Effector CD4-positive, alpha-beta T cell (primary cell): ENCODE measurements at places on chromosomes 1 and 21.

DNA sequence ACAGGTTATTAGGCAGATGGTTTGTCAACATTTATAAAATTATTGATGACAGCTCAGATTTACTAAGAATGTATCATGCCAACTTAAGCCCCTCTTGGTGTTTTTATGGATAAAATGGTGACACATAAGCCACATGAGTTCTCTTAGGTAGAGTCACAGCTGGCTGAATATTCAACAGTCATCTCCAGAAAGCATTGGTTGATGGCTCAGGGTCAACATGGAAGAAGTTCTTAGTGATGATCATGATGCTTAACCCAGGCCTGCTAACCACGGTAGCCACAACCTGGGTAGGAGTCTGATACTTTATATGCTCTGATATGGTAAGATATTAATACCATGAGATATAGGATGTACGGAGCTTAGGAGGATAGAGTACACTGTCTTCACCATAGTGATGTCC, 46.4 kb upstream of the SIPA1L2 start:
- no peak for DNase-seq

DNA sequence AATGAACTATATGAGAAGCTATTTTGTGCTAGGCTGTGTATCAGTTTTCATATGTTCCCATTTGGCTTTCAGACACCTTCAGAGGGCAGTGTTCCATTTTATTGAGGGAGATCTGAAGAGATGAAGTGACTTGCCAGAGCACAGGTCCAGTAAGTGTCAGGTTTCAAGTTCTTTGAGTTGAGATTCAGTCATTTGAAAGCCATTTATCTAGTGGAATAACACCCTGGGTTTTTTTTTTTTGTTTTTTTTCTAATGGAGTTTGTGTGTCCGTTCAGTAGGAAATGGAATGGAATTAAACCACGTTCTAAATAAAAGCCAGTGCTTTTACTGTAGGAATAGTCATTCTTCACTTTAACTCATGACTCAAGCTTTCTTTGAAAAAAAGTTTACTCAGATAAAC, 652.9 kb upstream of the USP24 start:
- DNase-seq = no peak

DNA sequence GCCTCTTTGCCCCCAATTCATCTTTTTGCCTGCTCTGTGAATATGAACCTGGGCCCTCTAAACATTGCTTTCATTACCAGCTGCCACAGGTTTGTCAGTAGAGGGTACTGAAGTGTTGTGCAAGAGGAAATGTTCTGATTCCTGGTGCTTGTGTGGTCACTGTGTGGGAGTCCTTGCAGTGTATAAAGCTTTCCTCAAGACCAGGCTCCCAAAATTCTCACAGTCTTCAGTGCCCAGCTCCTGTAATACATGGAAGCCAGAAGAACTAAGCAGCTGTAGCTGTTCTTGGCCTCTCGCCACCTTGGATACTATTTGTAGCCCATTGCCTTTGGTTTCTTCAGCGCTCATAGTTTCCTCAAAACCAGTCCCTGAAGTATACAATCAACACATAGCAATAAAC, 1046.2 kb downstream of the BRINP3 start:
- DNase-seq = no peak

GRCh38 chr1:160400223-160400645, at the start of gene VANGL2:
TSS of gene VANGL2 (plus strand) at chr1:160400564. CDS start at chr1:160415838, 15,274 bp downstream.
- no peak for DNase-seq

DNA sequence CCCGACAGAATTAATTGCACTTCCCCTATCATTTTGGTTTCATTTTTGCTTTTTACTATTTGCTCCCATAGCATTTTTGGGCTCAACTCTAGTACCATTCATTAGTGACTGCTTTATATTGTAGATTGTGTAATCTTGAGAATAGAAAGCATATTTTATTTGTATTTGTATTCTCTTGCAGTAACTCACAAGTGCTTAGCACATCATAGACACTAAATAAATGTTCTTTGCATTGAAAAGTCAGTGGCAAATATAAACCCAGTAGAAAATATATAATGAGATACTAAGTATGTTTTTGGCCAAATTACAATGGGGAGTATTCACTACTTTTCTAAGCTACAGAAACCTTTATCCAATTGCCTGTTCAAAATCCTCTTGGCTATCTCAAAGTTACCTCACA, 359.7 kb upstream of the CAMK1G start:
- DNase-seq = no peak

GRCh38 chr1:183023601-183024316, 539 bp downstream of the LAMC1 start:
- no peak for DNase-seq

- no peak for DNase-seq
These were observed 671 bp downstream of the HNRNPU start for GRCh38 chr1:244863491-244864252.

DNA sequence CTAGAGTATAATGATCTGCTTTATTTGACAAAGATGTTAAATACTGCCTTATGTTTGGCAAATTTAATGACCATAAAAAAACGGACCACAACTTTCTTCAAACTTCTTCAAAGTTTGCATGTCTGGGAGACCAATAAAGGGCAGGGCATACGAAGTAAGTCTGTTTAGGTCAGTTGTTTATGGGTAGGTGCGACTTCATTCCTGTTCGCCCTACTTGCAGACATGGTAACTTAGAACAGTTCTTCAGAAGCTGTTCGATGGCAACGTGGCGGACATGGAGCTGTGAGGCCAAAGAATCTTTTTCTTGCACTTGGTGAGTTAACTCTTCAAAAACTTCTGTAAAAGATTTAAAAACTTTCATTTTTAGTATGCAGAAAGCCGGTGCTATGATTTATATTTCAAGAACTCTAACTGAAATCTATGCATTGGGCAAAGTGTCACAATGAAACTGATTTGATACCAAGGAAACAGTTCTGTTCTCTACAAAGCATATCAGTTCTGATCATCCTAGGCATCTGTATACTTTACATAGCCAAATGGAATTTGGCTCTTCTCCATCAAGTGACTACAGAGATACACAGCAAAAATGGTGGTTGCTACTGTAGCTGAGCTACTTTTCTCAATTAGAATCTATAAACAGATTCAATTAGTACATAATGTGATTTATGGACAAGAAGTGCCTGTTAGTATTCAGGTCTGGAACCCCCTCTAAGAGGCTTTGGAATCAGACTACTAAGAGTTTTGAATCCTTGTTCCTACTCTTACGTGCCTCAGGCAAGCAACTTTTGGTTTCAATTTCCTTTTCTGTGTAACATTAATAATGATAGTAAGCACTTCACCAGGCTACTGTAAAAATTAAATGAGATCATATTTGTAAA, 25.7 kb downstream of the C21orf91 start:
- no peak for DNase-seq

- DNase-seq = no peak
These were observed at the start of gene ARHGEF19 for GRCh38 chr1:16212251-16212961. TSS of gene ARHGEF19 (minus strand) at chr1:16212652. CDS start at chr1:16209054, 3,598 bp downstream.

GRCh38 chr1:60904099-60904851, 178.1 kb upstream of the NFIA start:
- no peak for DNase-seq

DNA sequence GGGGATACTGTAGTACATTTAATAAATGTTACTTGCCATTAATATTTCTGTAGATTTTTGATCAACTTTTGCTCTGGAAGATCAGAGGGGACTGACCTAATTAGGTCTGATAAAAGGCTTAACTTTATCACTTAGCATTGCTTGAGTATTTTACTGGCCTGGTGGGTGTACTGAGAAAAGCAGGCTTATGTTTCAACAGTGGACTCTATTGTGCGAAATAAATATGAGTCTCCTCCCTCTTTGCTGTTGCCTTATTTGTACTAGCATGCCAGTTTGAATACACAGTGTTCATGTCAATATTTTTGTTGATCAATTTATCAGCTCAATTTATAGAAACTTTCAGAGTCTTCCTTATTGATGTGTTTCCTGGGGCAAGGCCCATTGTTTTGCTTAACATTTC, 49.1 kb downstream of the EBNA1BP2 start:
- no peak for DNase-seq

DNA sequence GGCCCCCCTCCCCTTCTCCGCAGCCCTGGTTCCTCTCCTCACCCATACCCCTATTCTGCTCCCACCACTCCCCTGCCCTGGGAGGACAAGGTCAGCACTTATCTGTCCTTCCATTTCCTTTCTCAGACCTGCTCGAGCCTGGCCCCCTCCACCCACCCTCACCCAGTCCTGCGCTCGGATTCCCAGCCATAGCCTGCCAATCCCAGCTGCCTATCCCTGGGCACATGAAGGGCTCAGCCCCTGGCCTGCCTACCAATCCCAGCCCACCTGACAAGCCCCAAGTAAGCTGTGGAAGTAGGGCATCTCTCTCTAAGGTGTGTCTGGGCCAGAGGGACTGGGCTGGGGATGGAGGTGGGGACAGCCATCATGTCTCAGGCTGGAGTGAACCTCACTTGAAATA, 5.4 kb downstream of the BLACAT1 start:
- DNase-seq = no peak

GRCh38 chr1:30599721-30600120, 123.7 kb downstream of the MATN1 start:
- no peak for DNase-seq

GRCh38 chr1:1703796-1704195, 11.2 kb upstream of the SLC35E2B start:
- DNase-seq = no peak

DNA sequence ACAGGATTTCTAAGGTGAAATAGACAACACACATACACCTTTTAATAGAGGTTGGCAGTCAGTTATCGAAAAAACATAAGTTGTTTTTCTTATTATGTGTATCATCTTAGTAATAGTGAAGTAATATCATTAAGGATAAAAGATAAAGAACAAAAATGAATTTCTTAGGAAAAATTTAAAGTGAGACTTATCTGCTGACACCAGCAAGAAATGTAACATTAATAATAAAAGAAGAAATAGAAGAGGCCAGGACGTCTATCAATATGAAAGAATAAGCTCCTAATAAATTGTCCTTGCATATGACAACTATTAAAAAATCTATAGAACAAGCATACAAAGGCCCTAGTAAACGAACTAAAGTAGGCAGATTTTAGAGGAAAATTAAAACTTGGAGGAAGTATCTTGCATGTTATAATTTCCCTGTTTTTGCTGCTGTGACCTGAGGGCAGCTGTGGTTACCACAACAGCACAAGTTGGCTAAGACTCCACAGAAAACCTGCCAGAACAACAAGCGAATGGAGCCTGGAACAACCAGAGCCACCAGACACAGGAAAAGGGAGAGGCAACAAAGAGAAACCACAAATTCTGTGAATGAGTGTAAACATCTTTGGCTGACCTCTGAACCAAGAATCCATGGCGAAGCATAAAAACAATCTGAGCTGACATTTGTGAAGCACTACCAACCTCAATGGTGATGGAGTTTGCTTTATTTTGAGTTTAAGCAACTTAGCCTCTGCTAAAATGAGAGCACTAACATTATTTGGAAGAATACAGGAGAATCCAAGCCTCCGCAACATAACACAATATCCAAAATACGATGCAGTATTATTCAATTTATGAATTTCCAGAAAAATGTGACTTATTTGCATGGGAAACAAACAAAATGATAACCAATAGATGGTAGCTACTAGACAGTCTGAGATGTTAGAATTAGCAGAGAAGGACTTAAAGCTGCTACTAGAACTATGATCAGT, 207.5 kb downstream of the KCNT2 start:
- DNase-seq = no peak

DNA sequence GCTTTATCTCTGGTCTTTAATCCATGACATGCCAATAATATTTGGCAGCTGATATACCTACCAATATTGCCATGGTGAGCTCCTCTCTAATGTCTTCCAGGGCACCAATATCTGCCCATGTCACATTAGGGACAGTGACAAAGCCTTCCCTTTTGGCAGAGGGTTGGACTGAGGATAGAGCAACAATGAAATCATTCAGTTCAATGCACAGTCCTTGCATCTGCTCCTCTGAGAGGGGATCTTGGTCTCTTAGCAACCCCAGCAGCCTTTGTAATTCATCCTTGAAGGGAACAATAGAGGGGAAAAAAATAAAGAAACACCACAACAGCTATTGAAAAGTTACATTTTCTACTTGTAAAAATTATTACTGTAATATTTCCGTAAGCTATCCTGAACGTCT, 42.3 kb downstream of the NVL start:
- no peak for DNase-seq

- no peak for DNase-seq
These were observed 127.2 kb downstream of the IGSF21 start for GRCh38 chr1:18234790-18235242.

- no peak for DNase-seq
These were observed 196.5 kb downstream of the DYRK1A start for GRCh38 chr21:37562920-37563640.

- no peak for DNase-seq
These were observed 4.1 kb downstream of the NTRK1 start for GRCh38 chr1:156864796-156865195.

DNA sequence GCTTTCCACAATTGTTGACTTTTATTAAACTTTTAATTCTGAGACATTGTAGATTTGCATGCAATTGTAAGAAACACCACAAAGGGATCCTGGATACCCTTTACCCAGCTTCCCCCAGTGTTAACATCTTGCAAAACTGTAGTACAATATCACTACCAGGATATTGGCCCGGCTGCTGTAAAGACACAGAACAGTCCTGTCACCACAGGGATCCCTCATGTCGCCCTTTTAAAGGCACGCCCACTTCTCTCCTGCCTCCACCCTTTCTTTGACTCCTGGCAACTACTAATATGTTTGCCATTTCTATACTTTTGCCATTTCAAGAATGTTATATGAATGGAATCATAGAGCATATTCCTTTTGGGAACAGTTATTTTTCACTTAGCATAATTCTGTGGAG, 37.0 kb downstream of the NAV1 start:
- no peak for DNase-seq

DNA sequence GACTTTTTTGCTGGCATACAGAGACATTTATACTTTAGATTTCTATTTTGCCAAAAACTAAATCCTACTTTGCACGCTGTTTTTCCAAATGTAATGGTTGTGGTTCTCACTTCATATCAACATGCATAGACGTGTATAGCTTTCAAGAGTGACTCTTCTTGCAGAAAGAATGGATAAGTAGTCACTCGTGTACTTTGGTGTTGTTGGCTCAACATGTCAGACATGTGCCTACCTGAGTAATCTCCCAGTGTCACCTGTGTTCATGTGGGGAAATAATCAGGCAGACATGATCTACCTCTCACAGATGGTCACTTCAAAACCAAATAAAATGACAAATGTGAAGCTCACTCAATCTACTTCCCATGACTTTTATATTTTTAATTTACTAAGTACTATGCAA, 73.1 kb downstream of the GPR88 start:
- DNase-seq = no peak

DNA sequence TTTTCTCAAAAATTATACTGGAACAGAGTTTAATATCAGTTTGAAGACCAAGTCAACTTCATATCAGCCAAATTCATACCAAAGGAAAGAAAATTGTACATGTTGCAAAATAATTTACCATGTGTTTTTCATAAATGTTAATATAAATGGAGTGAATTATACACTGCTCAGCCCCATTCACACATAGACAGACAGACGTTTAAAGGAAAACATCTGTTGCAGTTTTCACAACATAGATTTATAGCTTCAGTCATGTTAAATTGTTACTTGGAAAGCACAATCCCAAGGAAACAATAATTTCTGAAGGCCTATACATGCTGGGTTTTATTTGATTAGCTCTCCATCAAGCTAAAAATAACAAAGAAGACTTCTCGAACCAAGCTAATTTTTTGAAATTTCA, 27.8 kb upstream of the HYI start:
- no peak for DNase-seq

GRCh38 chr1:185059950-185060571, 14.7 kb downstream of the RNF2 start:
- DNase-seq = no peak

GRCh38 chr1:171213559-171214454, 28.7 kb downstream of the FMO2 start:
- DNase-seq = no peak

GRCh38 chr1:118247593-118247992, 62.6 kb upstream of the SPAG17 start:
- DNase-seq = no peak

- no peak for DNase-seq
These were observed at the start of gene MYOM3 for GRCh38 chr1:24111996-24112779. TSS of gene MYOM3 (minus strand) at chr1:24112135. CDS start at chr1:24108636, 3,499 bp downstream.
